ENCODE measurements at places on chromosomes 13 and 19.

- no peak for DNase-seq
These were observed 21.0 kb downstream of the LMO7 start for GRCh38 chr13:75657111-75657510.

GRCh38 chr13:44768775-44769581, 192.8 kb upstream of the TSC22D1 start:
- no peak for DNase-seq

GRCh38 chr13:94233837-94234236, 245.6 kb downstream of the DCT start:
- DNase-seq, result no peak

DNA sequence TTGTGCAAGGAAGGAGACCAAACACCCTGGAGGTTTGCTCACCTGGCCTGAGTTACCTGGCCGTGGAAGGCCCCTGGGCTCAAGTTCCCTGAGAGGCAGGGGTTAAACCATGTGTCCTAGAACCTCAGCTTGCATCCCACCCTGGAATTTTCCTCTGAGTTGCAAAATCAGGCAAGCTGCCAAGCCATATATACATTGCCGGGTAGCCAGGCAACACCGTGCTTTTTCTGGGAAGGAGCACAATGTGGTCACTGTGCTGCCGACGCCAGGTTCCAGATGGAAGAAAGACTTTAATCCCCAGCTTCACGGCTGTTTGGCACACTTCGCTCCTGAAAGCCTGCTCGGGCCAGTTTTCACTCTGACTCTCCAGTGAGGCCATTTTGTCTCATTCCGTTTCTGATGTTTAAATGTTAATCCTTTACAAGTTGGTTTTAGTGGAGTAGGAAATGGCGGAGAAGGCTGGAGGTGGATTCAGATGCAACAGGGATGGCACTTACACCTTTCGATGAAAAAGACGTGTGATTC, 60.1 kb upstream of the PEG3 start:
- no peak for DNase-seq

DNA sequence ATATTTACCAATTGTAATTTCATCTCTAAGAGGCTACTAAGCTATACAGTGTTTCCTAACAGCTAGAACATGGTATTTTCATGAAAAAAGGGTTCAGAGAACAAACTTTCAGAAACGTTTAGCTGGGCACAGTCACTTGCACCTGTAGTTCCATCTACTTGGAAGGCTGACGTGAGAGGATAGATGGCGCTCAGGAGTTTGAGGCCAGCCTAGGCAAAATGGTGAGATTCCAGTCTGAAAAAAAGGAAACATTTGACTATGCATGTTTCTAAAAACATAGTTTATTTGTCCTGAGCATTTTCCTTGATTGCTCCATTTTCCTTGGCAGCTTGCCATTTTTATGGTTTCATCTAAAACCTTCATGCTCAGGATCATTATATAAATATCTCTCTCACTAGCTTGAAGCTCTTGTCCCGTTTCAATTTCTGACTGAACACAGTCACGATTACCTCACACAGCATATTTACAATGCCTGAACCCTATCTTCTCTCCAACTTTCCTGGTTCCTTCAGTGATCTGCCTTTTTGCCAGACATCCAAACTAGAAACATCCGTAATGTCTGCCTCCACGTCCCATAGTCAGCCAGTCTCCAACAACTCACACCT, 200.8 kb downstream of the RGCC start:
- DNase-seq, result no peak
